NCI-H1436 (cell line): ENCODE measurements at places on chromosomes 2 and 18.
A peak's percentile ranks its signal among the peaks of the same experiment; 100 is the strongest.

DNA sequence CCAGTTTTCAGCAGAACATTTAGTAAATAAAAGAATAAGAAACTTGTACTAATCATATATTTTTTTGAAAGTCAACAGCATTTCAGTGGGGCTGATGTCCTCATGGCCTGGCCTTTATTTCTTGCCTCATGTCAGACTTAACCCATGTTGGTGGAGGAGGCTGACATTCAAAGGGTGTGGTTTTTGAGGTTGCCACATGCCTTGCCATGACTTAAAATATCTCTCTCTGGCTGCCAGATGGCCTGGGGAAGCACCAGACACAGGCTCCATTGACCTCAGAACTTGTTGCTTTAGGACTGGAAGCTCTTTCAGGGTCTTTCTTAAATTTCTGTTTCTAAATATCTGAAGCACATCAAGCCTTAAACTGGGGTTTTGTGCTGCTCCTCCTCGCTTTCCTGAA lies 32.5 kb upstream of the CD28 start:
- no peak for DNase-seq

DNA sequence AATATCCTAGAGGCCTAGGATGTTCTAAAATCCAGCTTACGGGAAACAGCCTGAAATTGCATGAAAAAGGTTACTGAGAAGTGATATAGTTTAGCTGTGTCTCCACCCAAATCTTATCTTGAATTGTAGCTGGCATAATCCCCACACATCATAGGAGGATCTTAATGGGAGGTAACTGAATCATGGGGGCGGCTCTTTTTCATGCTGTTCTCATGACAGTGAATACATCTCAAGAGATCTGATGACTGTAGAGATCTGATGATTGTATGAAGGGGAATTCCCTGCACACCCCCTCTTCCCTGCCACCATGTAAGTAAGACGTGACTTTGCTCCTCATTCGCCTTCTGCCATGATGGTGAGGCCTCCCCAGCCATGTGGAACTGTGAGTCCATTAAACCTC lies 385.6 kb upstream of the ID2 start:
- DNase-seq: no peak

DNA sequence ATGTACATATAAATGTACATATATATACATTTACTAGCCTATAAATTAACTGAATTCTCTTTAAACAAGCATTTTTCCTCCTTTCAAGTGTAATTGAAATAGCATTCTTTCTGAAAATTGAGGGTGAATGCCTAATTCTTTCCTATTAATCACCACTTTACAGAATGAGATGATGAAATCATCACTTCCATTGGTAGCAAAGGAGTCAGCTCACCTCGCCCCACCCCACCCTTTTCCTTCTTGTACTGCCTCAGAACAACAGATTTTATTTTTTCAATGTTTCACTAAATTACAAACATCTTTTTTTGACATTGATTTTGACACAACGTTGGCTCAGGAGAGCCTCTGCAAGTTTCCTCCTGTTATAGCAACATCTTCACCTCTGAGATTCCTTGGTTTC lies 181.9 kb upstream of the CDH7 start:
- no peak for DNase-seq

DNA sequence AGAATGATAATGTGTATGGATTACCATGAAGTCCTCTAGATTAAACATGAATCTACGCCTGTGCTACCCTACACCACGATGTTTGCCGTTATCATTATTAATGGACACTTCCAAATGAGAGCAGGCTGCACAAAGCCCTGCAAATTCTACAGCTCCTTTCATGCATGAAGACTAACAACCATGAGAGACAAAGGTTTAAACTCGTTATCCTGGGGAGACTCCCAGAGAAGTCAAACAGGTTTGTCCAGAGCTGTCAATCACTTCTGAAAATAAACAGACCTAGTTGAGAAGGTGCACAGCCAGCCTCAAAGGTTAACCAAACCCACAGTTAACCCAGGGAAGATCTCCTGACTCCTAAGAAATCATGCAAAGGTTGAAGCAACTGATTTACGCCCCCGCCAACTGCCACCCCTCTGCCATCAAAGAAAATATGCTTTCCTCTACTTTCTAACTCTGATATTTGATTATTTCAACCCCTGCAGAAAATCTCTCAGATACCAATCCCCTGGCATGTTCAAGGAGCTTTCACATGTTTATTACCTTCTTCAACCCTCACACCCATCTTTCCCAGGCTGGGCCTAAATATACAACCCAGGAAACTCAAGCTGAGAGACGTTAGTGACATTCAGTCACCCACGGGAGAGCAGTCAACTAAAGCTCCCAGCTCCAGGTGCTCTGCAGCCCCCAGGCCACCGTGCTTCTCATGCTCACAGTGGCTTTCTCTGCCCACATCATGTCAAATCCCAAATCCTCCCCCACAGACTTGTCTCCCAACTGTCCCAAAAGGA lies 35.9 kb downstream of the MYO5B start:
- peak; percentile 35 for DNase-seq

GRCh38 chr2:54657664-54658083 lies 65.8 kb upstream of the EML6 start:
- DNase-seq: peak; percentile 4
